ENCODE measurements at places on chromosomes 7 and 10.

DNA sequence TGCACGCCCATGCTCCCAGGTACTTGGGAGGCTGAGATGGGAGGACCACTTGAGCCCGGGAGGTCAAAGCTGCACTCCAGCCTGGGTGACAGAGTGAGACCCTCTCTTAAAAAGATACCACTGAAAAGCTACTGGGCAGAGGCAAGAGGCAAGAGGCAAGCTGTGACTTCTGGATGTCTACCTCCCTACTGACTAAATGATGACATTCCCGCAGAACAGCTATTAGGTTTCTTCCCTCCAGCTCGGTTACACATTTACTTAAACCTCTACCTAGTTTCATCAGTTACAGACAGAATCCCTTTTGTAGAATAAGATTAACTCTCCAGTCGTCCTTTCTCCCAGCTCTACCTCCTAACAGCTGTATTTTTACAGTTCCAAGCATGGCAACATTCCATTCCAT lies 21.2 kb downstream of the RHEB start:
- no peak for DNase-seq

GRCh38 chr7:64463636-64464375 lies 99.1 kb downstream of the ZNF680 start:
- no peak for DNase-seq

DNA sequence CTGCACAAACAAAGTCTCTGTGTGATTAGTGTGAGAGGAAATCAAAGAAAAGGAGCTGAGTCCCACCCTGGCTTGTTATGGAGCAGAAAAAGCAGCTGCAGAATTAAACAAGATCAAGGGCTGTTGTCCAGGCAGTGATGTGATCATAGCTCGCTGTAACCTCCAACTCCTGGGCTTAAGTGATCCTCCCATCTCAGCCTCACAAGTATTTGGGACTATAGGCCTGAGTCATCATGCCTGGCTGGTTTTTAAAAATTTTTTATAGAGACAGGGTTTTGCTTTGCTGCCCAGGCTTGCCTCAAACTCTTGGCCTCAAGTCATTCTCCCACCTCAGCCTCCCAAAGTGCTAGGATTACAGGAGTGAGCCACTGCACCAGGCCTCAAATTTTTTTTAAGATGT lies 88.9 kb downstream of the IPMK start:
- DNase-seq, result no peak

DNA sequence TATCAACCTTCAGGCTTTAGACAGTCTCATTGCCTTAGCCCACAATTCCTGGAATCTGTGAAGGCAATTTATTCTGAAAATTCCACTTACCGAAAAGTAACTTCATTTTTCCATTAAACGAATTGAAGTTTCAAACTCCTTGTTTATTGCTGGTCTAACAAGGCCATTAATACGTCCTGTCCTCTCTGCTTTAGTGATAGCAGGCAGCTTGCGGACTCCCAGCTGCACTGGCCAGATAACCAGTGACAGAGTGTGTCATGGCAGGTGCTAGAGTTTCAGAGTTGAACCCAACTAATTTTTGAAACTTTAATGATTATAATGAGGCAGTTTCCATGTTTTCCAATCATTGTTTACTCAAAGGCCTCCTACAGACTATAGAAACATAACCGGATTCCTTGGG lies 31.1 kb downstream of the LOXL4 start:
- DNase-seq, result no peak

DNA sequence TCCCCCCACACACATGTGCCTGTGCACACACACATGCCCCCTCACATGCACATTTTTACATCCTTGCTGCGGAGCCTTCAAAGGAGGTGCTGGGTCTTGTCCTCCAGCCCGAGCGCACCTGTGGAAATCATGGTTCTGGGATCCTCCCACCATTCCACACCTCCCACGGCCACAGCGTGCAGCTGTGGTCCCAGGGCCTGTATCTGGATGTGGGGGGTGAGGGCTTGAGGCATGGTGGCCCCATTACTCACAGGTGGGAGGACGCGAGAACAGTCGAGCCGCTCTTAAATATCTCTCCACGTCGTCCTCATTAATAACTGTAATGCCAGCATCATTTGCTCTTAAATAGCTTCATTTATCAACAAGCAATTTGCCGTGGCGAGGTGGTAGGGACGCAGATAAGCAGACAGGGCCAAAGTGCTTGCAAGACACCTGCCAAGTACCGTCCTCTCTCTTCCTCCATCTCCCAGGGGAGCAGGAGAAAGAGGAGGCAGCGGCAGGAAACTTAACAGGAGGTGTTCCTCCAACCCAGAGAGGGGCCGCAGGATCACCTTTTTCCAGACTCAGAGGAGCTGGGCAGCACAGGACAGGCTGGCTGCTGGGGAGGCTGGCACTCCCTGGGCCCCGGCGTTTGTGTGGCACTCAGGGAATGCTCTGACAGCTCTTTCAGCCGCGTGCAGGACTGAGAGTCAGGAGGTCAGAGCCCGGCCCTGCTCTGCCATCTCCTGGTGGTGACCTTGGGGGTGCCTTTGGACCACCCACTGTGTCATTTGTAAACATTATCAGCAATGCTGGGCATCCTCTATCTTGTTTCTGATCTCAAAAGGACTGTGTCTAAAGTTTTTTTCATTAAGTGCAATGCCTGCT lies 87.4 kb downstream of the CDH23 start:
- no peak for DNase-seq

GRCh38 chr10:116038259-116038658 lies 234.7 kb downstream of the GFRA1 start:
- DNase-seq, result no peak

DNA sequence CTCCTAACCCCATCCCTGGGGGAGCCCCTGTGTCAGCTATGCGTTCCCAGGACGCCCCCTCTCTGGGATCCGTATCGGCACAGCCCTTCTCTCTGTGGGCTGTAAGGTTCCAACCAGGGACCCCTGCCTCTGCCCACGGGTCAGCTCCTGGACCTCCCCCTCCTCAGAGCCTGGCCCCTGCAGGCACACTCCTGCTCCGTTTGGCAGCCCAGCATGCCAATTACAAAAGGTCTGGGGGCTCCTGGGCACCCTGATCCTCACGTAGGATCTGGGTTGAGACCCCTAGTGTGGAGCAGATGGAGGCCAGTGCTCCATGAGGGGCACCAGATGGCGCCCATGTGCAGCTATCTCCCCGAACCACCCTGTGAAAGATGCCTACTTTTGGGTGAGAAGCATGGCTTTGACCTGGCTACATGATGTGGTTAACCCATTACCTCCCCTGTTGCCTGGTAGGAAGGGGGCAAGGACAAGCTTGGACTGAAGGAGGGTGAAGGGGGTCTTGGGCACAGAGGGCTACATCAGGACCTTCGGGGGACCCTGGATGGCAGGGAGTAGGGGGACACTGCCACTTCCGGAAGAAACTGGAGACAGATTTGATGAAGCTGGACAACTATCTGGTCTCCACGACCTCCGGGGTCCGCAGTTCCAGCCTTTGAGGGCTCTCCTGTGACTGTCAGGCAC lies 9.0 kb downstream of the TACR2 start:
- DNase-seq, result no peak

DNA sequence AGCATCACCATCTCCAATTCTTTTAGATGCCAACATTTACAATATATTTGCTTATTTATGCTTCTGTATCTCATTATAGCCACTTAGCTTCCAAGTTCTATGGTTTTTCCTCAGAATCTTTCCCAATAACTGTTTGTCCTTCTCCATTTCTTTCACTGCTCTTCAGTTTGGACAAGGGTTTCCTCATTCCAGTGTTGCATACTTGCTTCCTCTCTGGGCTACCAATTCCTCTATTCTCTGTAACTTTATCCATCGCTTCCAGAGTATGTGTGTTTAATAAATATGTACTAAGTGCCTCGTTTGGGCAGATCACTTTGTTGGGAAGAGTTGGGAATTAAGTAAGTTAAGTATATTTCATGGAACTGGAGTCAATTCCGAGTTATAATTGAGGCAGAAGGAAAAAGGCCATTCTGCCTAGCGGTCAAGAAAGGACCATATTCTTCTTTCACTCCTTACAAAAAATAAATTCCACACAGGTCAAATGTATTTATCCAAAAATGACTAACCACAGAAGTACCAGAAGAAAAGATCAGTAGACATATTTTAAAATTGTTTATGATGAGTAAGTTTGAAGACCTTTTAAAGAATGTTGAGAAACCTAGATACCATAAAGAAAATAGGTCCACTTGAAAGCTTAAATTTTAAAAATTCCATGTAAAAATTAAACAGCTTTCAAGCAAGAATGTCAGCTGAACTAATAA lies 10.8 kb downstream of the STAMBPL1 start:
- DNase-seq, result no peak

GRCh38 chr7:37065779-37066271 lies 341.5 kb upstream of the AOAH start:
- DNase-seq, result no peak

DNA sequence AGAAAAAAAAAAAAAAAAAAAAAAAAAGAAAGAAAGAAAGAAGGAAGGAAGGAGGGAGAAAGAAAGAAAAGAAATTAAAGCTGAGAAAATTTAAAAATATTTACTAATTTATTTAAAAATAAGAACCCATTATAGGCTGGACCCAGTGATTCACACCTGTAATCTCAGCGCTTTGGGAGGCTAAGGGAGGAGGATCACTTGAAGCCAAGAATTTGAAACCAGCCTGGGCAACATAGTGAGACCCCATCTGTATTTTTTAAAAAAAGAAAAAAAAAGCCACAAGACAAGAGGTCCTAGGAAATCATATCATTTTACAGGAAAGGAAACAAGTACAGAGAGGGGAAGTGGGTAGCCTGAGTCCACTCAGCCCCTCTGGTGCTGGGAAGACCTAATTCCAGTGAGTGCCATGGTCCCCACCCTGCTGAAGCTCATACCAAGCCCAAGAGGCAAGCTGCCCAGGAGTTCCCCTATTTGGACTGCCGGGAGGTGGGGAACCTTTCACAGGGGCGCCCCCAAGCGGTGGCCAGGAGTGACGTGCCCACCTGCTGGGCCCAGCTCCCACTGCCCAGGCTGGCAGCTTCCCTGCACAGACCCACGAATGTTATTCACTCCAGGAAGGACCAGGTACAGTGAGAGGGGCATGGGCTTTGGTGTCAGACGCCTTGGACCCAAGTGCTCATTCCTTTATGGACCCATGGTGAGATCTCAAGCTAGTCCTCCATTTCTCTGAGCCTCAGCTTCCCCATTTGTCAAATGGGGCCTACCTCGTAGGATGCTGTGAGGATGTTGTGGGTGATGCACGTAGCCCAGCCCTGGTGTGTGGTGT lies 133.6 kb downstream of the ZMIZ1 start:
- DNase-seq, result no peak

DNA sequence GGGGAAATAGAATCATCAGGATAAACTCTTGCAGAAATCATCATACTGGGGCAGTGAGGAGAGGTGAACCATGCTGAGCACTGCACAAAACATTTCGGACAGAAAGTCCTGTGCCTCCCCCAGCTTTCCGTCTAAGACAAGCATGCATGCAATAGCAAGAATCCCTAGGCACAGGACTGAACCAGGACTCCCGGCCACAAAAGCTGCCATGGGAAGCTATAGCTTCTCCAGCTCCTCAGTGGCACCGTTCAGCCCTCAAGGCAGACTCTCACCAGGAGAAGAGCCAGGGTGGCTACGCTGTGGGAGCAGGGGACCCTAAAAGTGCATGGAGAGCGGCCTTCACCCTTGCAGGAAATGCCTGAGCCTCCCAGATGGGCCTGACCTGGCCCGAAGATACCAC lies 70.8 kb downstream of the ASB13 start:
- DNase-seq, result no peak

DNA sequence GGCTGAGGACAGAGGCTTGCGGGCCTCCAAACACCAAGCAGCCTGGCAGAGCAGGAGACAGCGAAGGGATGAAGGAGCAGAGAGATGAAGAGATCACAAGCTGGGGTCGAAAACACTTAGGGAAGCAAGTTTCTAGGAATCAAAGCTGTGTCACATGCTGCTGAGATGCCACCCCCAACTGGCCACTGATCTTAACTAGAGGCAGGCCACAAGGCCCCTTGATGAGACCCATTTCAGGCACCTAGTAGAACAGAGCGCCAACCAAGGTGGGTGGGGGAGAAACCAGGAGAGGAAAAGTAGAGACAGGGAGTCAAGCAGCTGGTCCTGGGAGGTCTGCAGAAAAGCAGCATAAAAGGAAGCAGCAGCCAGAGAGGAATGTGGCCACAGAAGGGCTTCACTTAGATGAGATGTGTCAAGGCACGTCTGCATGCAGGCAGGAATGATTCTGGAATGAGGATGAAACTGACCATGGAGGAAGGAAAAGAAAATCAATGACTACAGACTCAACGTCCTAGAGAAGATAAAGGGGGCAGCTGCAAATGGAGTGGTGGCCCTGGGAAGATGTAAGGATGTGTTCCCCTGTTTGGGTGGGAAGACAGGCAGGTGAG lies 85.0 kb upstream of the DDC start:
- no peak for DNase-seq

GRCh38 chr10:70586348-70586930 lies 16.1 kb downstream of the PRF1 start:
- no peak for DNase-seq

DNA sequence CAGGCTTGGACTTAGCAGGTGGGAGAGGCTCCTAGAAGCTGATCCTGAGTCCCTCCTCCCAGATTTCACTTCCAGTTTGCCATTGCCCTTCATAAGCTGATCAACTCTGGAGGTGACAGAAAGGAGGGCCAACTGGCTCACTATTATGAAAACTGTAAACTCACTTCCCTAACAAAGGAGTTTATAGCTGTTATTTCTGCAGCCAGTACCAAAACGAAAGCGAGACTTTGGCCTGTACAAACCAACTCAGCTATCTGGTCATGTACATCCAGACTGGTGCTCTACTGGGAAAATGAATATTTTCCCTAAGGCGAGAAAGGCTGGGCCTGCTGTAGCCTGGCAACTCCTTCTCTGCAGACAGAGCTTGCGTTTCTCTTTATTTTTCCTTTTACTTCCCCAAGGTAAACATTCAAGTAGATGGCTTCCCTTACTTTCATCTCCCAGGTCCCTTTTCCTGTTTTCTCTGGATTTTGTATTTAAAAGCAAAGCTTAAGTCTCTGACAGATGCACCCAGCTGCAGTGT lies 54.7 kb downstream of the GALNT17 start:
- no peak for DNase-seq

DNA sequence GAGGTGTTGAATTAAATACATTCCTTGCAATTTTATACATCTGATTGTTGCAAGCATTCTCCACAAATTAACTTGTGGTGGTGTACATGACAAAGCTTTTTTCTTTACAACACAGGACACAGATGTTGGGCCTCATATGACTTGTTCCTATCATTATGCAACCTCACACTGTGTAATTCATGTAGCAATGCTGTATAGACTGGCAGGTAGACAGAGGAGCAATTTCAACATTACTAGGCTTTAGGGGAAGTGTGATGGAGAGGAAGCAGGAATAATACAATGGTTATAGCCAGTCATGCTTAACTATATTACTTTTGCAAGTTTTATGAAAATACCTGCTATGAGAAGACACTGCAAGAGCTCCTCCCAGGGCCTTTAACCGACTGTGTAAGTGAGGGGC lies 832.1 kb downstream of the CNTNAP2 start:
- no peak for DNase-seq

Measured in activated CD8-positive, alpha-beta memory T cell treated with anti-CD3 and anti-CD28 coated beads for 1 hour (primary cell).